ENCODE measurements at places on chromosomes 1 and 21.

DNA sequence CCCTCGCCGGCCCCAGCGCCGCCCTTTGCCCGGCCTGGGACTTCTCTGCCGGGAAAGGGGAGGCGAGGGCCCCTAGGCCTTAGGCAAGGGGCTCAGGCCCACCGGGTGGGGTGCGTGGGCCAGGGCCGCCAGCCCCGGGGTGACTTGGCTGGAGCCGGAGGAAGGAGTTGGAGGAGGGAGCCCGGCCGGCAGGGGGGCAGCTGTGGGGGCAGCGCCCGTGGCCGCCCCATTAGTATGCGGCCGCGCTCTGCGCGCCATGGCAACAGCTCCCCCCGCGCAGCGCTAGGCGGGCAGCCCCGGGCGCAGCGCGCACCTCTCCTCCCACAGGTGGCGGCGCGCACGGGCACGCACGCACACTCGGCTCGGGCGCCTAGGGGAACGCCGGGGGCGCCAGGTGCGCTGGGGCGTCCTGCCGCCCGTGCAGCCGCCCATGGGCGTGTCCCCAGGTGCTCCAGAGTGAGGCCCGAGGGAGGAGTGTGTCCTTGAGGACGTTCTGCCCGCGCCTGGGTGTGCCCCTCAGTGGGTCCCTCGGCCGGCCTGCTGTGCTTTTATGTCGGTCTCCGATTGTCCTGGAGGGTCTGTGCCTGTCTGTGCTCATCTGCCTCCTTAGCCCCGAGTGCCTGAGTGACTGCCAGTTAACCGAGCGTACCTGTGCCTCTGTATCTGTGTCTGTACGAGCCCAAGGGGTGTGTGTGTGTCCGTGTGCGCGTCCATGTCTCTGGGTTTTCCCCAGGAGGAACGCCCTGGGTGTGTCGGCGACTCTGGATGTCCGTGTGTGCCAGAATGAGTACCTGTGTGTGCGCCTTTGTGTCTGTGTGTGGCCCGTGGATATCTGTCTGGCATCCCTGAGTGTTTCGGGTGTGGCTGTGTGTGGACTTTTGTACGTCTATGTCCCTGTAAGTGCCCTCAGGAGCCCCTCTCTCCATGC is 38.2 kb upstream of the WASF2 start:
- DNase-seq = no peak

DNA sequence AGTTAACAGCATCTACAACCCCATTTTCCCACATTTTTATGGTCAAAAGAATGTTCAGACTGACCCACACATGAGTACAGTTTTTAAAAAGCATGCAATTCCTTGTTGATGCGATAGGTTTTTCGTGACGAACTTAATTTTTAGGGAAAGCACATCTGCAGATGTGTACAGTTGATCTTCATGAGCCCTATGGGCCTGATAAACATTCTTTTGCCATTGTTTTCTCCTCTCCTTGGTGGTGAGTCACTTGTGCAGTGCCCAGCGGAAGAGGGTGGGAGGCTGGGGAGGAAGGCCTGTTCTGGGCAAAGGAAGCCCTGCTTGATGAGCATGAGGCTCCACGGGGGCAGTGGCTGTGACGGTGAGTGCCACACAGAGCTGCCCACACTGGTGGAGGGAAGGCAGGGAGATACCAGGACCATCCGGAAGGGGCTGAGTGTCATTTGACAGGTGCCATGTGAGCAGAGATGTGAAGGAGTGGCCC is 5.3 kb downstream of the ARF1 start:
- DNase-seq = no peak

DNA sequence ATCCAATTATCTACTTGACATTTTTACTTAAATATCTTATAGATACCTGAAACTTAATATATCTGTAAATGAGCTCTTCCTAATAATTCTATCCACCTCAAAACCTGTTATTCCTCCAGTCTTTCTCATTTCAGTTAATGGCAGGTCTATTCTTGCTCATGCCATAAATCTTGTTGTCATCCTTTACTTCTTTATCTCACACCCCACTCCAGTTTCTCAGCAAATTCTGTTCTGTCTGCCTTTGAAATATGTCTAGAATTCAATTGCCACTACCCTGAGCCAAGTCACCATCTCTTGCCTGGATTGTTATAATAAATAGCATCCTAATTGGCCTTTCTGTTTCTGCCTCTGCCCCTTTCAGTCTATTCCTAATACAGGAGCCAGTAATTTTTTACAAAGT is 105.8 kb downstream of the MAN1A2 start:
- no peak for DNase-seq

GRCh38 chr1:178238722-178239510 is 145.0 kb downstream of the RASAL2 start:
- DNase-seq = no peak

- no peak for DNase-seq
Measured at GRCh38 chr1:38738207-38738606, 121.4 kb downstream of the RRAGC start.

DNA sequence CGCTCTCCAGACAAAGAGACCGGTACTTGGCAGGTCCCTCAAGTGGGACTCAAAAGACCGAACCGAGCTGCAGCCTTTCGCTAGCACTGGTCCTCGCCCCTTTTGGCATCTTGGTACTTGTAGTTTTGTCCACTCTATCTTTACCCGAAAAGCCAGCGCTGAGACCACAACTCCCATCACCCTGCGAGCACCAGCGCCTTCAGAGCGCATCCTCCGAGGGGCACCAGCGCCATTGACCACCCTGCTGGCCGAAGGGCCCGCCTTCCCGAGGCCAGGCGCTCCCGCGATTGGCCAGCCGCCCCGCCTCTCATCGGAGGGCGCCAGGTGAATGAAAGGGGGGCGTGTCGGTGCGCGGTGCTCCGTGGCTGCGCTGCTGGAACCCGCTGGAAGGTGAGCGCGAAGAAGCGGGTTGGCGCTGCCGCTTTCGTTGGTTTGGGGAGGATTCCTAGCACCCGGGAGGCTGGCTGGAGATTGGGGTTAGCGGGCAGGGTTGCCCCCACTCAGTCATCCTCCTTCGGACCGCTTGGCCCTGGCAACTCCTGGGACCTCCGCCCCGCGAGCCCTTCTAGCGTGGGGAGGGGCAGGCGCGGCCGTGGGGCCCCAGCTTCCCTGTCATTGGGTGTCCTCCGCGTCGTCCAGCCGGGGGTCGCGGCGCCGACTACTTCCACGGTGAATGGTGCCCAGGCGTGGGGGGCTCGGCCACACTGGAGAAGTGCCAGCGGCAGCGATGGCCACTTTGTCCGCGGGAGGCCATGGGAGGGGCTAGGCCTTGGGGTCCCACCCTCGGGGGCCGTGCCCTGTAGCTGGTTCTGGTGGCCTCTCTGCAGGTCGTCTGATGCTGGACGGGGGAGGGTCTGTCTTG is at the start of gene ZBTB8B:
TSS of gene ZBTB8B (plus strand) at position 357 of the 862 bp plus-strand sequence. CDS start 5,553 bp downstream, outside the sequence.
- peak; percentile 82 for DNase-seq

DNA sequence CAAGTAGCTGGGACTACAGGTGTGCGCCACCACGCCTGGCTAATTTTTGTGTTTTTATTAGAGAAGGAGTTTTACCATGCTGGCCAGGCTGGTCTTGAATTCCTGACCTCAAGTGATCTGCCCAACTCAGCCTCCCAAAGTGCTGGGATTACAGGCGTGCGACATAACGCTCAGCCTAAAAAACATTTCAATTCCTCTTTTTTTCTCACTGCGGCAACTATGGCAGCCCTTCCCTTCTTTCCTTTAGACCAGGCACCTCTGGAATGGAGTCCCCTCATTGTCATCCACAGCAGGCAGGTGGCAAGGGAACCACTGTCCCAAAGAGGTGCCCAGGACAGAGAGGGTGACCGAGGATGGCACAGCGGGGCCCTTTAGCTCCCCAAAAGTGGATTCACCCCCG is 14.1 kb downstream of the CEP104 start:
- DNase-seq = no peak

DNA sequence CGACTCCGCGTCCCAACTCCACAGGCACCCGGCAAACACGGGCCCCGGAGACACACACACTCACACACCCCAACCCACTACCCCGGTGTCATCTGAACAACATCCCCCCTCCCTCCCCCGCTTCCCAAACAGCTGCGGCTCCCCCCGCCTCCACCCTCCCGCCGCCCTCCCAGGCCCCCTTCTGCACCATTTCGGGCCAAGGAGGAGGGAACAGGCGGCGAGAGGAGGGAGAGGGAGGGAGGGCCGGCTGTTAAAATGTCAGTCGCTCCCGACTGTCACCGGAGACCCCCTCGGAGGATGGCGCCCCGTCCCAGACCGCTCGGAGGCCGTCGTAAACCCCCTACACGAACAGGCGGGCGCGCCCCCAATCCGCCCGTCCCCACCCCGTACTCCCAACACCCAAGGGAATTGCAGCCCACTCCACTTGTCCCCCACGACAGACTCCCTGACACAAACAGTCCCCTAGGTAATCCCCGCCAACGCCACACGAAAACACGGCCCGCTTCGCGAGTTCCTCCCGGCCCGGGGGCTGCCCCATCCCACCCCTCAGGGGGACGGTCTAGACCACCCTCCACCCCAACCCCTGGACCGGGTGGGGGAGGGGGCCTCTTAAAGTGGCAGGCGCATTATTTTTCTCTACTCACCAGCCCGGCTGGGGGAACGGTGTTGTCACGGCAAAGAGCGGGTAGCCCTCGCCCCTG is 583 bp downstream of the MEF2D start:
- no peak for DNase-seq

DNA sequence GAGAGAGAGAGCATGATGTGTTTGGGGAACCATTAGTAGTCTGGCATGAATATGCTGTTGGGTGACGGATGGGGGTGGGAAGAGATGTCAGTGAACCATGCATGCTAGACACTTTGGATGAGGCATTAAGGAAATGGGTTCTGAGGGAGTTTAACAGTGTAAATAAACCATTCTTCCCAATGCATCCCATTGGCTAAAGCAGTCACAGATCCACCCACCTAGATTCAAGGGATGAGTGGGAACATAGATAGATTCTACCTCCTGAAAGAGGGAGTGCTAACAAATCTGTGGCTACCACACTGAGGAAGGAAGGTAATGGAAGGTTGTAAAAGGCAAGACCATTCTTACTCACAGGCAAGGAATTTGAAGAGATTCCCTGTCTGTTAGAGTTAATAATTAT is 129.8 kb upstream of the CACNA1E start:
- DNase-seq = no peak
